Thymus (tissue), 14 donors: ENCODE measurements at places on chromosomes 16 and 17. TPM values are rescaled to one million over a fixed set of nuclear protein-coding genes. Genes with fewer than 3 reads are reported as not detected.

TBC1D3G gene
- not detected for total RNA-seq

WFIKKN1 gene
- 0.33 TPM for total RNA-seq

SPATA22 gene
- 0.33 TPM for total RNA-seq

DYNLRB2 gene
- total RNA-seq, result 1.7 TPM

KLHL10 gene
- total RNA-seq, result not detected

- DNase-seq, result peak; percentile 100
Observed at GRCh38 chr16:4253394-4254150, 11.7 kb upstream of the SRL start.

DNA sequence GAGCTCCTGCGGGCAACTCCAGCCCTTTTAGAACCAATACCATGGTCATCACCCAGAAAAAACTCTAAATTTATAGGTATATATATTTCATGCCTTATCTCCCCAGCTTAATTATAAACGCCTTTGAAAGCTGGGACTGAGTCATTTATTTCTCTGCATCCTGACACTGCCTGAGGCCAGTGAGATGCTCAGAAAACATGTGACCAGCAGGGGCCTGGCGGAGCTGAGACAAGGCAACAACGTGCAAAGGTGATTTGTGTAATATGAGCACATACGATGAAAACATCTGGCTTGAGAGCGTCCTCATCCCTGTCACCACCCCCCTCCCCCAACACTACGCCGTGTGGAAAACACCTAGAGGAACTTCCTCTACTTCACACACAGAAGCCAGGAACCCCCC, 22.7 kb downstream of the NXN start:
- DNase-seq, result no peak

DNA sequence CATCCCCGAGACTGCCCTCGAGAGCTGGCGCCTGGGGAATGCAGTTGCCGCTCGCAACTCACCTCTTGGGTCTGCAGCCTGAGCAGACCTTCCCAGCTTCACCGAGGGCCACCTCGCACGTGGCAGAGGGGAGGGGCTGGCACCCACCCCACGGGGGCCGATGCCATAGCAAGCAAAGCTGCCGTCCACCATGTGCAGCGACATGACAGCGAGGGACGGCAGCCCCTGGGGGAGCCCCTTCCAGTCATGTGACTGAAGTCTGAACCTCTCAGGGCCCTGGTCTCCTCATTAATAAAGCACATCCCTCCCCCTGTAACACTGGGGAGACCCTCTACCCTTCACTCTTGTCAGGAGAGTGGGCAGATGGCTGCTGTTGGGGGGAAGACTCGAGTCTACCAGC, 30.5 kb downstream of the CIBAR2 start:
- DNase-seq, result no peak

GRCh38 chr16:8848231-8848938, 20.4 kb downstream of the CARHSP1 start:
- DNase-seq, result no peak

- no peak for DNase-seq
Observed at GRCh38 chr16:71788578-71788977, 20.1 kb downstream of the AP1G1 start.

- no peak for DNase-seq
Observed at GRCh38 chr17:64278614-64279013, 15.6 kb upstream of the TEX2 start.

GRCh38 chr16:66525396-66526180, 24.3 kb downstream of the TK2 start:
- no peak for DNase-seq

- no peak for DNase-seq
Observed at GRCh38 chr16:53626161-53626560, 77.5 kb downstream of the RPGRIP1L start.

DNA sequence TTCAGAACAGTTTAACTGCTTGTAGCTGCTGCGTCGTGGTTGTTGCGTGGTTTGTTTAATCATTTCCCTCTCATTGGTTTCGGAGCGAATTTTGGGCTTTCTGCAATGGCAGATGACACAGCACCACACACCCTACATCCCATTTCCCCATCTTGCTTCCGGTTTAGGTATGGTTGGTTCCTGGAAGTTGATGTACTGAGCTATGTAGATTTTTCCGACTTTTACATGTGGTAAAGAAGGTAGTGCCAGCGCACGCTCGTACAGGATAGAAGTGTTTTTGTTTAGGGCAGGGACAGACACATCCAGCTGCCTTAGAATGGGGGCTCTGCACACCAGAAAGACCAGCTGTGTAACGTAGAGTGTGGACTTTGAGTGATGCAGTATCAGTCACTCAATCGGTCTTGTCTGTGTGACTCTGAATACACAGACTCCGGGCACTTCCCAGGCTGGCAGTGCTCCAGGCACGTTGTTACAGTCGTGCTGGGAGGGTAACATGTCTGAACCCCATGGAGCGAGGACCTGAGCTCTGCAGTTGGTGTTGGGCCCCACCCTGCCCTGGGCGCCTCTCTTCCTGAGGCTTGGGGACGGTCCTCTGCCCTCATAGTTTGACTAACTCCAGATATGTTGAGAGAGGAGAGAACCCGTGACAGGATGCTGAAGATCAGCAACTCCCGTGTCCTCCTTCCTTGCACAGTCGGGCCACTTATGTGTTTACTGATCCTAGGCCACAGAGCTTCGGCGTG, 172.0 kb upstream of the CHMP6 start:
- no peak for DNase-seq

DNA sequence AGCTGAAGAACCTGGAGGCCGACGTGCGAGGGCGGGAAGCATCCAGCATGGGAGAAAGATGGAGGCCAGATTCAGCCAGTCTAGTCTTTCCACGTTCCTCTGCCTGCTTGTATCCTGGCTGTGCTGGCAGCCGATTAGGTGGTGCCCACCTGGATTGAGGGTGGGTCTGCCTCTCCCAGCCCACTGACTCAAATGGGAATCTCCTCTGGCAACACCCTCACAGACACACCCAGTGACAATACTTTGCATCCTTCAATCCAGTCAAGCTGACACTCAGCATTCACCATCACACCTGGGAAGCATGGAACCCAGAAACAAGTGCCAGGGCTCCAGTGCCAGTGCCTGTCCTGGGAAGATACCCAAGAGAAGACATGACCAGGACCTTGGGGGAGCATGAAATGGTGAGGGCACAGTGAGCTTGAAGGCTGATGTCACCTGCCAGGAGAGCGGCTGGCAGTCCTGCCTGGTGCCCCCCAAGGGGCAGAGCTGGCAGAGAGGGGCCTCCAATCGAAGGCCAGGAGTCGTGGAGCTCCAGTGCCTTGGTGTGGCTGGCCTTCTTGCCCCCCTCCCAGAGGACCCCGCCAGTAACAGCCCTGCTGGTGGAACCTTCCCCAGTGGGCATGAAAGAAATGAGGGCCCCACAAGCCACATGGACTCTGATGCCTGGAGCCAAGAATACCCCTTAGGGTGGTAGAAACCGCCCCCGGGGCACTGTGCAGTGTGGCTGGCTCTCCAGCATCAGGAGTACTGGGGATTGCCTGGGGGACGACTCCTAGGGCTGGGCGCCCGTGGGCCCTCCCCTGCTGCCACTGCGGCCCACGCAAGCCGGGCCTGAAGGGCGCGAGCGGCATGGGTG, 643 bp upstream of the NPB start:
- no peak for DNase-seq

GRCh38 chr17:45413498-45413923, 19.2 kb downstream of the ARHGAP27 start:
- no peak for DNase-seq

DNA sequence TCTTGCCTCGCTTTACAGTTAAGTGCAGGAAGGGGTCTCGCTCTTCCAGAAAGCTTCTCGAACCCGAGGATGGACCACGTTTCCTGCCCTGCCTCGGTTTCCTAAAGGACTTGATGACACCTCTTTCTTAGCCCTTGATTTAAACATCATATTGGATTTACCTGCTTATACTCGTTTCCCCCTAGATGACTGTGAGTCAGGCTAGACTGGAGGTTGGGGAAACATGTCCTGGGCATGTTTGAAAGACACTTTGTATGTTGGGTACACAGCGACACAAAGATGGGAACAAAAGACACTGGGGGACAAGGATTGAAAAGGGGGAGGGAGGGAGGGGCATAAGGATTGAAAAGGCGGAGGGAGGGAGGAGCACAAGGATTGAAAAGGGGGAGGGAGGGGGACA, 30.0 kb downstream of the SDK2 start:
- DNase-seq, result no peak

GRCh38 chr17:48101012-48101720, at the start of gene CBX1:
TSS of gene CBX1 (minus strand) at chr17:48101478. CDS start at chr17:48077004, 24,474 bp downstream.
- DNase-seq, result peak; percentile 96

GRCh38 chr17:9817086-9817485, 4.8 kb downstream of the GSG1L2 start:
- no peak for DNase-seq

DNA sequence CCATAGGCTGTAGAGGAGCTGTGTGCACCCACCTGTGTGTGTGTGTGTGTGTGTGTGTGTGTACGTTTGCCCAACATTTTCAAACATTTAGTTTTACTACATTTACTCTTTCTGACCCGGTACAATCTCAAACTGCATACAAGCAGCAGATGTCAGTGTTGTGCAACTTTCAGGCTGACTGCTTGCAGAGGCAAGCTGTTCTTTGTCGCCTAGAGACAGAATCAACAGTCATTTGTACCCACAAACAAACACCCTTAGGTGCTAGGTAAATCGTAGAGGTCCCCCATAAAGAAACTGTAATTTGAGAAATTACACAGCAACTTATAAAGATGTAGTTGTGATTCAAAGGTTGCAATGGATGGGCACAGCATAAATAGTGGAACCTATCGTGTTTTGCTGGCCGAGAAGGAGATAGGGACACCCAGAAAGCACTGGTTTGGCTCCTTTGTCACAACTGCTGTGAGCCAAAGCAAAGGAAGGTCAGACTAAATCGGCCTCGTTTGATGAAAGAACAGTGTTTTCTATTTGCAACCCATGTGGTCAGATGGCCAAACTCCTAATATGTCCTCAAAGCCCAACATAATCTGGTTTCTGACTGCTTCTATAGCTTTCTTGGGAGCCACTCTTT, 478.4 kb downstream of the TOX3 start:
- DNase-seq, result no peak

DNA sequence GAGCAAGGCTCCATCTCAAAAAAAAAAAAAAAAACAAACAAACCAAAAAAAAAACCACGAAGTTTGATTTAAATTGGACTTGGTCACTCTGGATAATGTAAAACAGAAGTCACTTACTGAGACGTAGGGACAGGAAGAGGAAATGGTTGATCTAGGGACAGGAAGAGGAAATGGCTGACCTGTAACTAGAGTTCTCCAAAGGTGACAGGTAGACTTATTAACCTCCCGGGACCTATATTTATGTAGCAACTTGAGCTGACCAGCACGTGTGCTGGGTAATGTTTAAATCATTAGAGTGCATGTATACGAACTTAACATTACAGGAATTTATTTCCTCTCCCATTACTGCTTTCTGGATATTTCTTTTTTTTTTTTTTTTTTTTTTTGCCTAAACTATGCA, 81.5 kb upstream of the DHX40 start:
- no peak for DNase-seq

DNA sequence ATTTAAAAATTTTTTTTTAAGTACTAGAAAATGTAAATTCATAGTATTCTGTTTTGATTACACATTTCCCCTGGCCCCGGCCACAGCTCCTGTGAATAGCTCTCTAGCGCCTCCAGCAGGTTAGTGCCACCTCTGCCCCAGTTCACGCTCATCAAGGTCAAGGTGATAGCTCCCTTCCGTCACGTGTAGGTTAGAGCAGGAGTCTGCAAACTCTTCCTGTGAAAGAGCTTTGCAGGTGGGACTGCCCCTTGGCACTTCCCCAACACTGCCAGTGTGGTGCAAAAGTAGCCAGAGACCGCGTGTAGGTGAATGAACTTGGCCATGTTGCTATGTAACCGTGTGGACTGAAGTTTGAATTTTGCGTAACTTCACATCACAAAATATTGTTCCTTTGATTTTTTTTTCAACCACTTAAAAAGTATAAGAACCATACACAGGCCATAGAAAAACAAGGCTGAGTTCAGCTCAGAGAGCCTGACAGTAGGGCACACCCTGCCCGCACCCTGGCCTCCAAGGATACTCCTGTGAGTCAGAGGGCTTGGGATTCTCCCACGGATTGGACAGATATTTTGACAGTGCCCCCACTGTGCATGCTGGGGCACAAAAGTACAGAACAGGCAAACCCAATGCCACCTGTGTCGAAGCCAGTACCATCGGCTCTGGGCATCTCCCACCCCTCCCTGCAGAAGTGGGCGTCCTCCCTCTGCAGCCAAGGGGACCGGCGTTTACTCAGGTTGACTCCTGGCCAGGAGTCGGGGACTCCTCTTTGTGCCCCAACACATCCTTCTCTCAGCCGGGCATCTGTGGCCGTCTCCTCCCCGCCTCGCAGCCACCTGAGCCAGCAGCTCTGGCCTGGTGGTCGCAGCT, 92.0 kb upstream of the CHMP6 start:
- DNase-seq, result no peak

DNA sequence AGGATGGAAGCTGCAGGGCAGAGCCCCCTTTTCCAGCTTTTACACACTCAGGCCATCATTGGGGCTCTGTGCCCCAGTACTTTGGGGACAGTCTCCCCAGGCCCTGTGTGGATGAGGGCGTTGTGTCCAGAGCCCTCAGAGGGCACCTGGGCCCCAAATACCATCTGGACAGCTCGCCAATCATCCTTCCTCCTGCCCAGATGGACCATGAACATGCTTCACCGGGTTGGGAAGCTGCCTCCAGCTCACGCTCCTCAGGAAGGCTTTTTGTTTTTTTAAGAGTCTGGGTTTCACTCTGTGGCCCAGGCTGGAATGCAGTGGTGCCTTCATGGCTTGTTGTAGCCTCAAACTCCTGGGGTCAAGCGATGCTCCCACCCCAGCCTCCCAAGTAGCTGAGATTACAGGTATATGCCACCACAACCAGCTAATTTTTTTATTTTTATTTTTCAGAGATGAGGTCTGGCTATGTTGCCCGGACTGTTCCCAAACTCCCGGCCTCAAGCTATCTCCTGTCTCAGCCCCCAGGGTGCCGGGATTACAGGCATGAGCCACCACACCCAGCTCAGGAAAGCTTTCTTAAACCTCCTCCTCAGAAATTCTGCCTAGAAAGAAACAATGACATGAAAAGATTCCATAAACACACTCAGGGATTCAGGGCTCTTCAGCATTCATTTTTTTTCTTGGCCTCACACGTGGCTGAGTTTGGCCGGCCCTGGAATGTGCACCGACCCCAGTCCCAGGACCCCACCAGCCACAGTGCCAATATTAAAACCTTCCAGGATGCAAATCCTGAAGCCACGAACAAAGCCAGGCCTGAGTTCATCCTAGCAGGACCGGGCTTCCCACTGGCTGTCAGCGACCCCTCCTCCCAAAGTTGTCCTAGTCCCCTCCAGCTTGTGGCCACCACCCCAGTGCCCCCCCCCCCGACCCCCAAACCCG, 27.4 kb upstream of the ZNF423 start:
- DNase-seq, result no peak

DNA sequence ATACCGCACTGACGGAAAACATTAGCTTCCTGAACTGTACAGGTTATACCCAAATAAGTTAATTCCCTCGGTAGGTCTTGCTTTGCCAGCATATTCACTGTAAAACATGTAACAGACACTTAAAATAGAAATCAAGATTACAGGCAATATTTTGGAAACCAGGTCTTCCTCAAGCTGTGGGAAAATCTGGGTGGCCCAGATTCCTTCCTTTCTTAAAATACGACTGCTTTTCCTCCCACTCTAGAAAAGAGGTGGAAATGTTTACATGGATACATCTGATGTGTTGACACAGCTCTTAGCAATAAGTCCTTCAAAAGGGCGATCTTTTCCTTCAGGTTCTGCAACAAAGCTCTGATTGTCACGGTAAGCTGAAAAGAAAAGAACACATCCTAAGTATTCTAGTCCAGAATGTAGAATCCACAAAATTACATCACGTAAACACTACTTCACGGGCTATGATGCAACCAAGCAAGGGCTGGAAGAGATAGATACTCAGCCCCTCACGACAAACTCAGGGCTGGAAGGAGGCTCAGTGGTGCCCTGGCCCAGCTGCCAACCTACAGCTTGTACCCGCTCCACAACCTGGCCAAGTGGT, 18.4 kb downstream of the STX8 start:
- DNase-seq, result no peak
